ENCODE measurements at places on chromosomes 16 and 17.

DNA sequence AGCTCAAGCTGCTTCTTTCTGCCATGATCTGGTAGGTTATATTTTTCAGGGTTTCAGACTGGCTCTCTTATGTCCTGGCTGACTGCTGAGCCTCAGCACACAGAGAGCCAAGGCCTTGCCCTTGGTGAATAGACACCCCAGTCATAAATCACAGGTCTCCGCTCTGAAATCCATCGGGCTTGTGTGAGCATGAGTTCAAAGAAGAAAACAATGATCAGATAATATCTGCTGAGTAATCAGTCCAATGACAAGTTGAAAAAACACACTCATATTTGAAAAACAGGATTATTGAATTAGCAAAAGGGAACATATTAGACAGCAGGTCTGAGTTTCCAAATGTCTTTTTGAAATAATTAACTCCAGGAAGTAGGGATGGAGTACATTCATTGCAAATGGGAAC lies 51.1 kb upstream of the NDRG4 start:
- DNase-seq, result no peak

DNA sequence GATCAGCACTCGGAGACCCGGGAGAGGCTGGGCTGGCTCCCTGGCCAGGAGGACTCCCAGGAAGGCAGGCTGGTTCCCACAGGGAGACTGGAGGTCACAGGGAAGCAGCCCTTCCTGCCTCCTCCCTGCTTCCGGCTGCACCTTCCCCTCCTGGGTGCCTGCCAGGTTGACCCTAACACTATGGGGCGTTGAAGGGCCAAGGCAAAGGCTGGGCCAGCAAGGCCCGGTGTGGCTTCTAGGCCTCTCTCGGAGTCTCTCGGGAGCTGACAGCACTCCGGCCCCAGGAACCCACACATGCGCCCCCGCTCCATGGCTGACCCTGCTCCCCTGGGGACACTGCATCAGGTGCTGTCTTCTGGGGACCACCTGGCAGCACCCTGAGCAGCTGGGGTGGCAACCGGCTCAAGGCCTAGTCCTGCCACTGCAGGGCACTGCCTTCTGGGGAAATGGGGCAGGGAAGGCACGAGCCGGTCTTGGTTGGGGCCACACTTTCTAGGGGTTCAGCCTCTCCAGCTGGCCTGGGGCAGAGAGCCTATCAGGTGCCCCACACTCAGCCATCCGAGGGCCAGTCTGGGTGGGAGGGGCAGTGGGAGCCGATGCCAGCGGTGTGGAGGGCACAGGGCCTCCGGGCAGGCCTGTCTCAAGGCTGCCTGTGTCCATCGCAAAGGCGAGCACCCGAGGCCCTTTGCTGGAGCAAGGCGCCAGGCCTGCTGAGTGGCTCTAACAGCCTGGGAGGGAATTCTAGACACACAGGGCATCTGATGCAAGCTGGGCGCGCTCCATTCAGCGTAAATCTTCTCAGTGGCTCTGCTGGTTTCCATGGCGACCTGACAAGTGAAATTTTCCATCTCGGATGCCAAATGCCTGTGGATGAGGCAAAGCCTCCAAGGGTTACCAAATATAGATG lies 5.6 kb upstream of the MTSS2 start:
- DNase-seq, result peak; percentile 94

DNA sequence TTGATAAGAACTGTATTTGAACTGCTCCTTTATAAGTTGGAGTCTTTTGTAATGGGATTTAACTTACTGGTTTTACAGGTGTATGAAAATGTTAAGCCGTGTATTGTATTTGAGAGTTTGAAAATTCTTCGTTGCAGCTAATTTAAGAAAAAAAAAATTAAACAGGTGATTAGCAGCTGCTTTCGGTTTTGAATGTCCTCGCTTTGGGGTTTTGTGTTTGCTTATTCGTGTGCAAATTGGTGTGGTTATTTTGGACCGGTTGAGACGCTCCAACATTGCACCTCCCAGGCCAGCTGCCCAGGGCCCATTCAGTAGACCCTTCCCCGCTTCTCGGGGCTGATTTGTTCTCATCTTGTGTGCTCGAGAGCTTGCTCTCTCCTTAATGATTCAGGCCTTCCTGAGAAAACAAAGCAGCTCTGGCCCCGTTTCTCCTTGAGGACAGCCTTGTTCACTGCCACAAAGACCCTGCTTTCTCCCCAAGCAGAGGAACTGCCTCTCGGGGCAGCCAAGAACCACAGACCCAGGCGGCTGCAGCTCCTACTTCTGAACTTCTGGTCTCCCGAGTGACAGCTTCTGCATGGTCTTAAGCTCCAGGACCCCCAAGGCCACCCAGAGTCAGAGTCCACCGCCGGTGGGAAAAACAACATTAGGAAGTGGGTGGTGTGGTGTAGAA lies 100.5 kb downstream of the MSI2 start:
- DNase-seq, result no peak

DNA sequence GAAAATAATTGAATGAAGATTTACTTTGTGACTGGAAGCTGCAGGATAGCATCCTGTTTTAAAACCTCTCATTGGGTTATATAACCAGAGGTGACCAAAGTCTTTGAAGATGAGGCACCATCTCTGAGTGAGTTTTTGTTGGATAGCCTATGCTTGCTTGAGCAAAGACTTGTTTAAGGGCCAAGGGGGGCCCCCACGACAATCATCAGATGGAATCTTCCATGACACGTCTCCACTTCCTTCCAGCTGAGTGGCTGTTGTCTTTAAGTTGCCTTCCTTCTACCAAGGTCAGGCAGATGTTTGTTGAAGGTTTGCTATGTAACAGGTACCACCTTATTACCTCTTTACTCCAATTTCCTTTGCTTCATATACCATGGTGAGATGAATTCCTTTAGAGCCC lies 188.8 kb downstream of the PRKCA start:
- no peak for DNase-seq

- no peak for DNase-seq
These were observed 126.9 kb upstream of the HS3ST2 start for GRCh38 chr16:22687031-22687530.

- DNase-seq, result peak; percentile 85
These were observed 10.6 kb downstream of the CNTD1 start for GRCh38 chr17:42809250-42809649.

GRCh38 chr17:58755577-58756245 lies at the start of gene PPM1E:
Gene PPM1E, plus strand, starts transcription at chr17:58755854.
- peak; percentile 12 for DNase-seq

DNA sequence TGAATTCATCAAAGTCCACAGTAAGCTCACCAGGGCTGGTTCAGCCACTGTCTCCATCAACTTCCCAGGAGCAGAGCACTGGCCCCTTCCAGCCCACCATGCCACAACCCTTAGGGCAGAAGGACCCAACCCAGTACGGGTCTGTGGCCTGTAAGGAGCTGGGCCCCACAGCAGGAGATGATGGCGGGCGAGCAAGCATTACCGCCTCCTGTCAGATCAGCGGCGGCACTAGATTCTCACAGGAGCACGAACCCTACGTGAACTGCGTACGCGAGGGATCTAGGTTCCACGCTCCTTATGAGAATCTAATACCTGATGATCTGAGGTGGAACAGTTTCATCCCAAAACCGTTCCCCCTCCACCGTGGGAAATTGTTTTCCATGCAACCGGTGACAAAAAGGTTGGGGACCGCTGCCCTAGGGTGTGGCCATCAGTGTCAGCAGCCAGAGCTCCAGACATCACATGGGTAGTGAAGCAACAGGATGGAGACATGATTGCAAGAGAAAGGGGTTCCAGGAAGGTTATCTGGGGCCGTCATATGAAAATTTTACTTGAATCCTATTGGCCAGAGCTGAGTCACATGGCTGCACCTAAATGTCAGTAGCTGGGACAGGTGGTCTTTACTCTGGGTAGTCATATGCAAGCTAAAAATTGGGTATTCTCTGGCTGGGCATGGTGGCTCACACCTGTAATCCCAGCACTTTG lies 12.4 kb upstream of the SLC25A19 start:
- no peak for DNase-seq

- peak; percentile 83 for DNase-seq
These were observed at the start of gene ETV4 for GRCh38 chr17:43546319-43547188. Gene ETV4, minus strand, starts transcription at chr17:43546340. Its CDS starts 723 bp downstream, at chr17:43545617.

DNA sequence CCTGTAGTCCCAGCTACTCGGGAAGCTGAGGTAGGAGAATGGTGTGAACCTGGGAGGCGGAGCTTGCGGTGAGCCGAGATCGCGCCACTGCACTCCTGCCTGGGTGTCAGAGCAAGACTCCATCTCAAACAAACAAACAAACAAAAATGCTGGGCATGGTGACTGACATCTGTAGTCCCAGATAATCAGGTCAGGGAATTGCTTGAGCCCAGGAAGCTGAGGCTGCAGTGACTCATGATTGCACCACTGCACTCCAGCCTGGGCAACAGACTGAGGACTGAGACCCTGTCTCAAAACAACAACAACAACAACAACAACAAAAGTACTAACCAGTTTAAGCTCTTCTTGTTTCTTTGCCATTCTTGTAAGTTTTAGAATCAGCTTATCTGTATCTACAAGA lies 383.0 kb upstream of the PMFBP1 start:
- DNase-seq, result no peak

GRCh38 chr17:48735062-48735351 lies 6.5 kb upstream of the HOXB13 start:
- DNase-seq, result no peak

DNA sequence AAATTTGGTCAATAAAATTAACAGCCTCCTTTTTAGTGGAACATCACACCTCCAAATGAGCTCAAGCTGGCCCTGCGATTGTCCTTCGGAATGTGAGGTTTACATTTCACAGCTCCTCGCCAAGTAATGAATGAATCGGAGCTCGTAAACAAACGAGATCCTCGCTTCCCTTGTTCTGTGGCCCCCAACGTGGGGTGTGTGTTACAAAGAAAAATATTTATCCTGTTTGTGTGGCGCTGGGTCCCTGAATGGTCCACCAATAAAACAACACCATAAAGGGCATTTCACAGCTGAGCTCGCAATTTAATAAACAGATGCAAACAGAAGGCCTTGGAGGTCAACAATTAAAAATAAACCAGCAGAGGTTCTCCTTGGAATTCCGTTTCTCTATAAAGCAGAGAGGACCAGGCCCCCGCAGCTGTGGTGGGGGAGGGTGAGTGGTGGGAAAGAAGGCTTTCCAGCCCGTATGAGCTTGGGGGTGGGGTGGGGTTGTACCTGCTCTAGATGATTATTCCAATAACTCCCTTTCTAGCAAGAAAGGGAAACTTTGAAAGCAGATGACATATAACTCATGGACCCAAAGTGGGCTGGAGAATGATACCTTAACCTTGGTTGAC lies 393.9 kb upstream of the SALL1 start:
- no peak for DNase-seq

GRCh38 chr17:39933912-39934311 lies 6.4 kb downstream of the LRRC3C start:
- DNase-seq, result no peak

Data from fibroblast of the aortic adventitia (primary cell).